ENCODE measurements at places on chromosomes 2 and 18.

DNA sequence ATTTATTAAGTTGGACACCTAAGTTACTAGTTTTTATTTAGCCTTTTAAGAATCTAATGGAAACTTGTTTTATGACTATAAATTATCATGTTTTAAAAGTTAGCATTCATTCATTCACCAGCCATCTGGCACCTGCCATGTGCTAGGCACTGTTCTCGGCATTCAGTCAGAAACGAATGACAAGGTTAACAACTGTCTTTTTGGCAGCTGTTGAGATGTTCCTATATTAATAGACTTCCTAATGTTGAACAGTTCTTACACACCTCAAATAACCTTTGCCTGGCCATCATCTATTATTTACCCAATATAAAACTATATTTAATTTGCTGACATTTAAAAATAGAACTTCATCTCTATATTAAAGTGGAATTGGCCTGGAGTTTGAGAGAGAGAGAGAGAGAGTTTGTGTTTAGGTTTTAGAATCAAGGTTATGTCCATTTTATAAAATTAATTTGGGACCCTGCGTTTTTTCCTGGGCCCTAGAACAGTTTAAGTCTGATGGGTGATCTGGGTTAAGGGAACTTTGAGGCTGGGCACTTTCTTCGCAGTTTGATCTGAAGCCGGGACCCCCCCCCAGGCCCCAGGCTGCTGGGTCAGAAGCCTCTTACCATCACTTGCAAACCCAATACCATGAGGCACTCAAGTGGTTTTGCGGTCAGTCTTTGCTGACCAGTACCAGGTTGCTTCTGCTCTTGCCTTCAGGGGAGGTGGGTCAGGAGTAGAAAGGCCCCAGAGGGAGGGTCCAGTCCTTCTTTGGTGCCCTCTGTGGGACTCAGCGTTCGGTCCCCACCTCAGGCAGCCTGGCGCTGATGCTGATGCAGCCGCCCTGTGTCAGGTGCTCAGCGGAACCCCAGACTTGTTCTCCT lies 48.3 kb upstream of the ASB1 start:
- DNase-seq = no peak

- DNase-seq = no peak
Observed at GRCh38 chr2:16931441-16931840, 265.8 kb upstream of the CYRIA start.

DNA sequence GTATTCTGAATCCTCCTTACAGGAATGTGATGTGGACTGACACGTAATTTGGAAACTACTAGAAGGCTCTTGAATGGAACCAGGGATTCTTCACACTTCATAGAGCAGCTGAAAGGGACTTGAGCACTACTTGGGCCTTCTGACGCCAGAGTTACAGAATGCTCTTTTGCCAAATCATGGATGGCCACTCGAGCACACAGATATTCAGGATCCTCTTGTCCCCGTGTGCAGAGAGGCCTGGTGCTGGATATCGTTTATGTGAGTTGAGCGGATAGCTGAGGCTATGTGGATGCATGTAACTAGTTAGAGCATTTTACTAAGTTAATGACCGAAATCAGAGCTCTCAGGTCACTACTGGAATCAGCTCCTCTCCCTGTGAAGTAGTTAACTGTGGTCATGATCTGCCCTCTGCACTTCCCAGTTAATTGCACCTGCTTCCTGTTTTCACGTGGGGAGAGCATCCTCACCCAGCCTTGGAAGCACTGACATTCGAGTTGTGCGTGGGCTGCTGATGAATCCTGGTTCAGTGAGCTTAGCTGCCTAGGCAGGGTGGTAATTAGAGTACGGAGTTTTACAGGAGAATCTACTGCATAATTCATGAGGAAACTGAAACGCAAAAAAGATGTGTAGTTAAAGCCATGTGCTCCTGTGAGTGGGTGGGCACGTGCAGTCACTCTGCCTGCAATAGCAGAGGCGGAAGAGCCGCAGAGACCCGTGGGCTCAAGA lies 5.2 kb upstream of the TPO start:
- DNase-seq = no peak

DNA sequence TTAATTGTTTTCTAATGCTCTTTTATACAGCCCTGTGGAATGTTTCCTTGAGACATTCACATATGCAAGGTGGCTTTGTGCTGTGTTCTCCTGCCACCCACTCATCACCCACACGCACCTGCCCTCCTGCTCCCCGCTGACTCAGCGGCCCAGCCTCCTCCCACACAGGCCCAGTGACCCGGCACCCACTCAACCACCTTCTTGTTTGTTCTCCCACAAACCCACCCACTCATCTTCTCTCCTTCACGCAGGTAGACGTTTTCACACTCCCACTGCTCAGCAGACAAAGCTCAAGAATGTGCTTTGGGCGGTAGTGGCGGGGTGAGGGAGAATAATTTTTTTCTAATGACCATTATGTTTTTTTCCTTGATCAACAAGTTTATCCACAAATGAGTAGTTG lies 28.6 kb upstream of the NEMP2 start:
- no peak for DNase-seq

- peak; percentile 28 for DNase-seq
Observed at GRCh38 chr2:144086965-144087364, 433.0 kb downstream of the ZEB2 start.
